ENCODE measurements at places on chromosomes 3 and 15.
A peak's percentile ranks its signal among the peaks of the same experiment; 100 is the strongest.

DNA sequence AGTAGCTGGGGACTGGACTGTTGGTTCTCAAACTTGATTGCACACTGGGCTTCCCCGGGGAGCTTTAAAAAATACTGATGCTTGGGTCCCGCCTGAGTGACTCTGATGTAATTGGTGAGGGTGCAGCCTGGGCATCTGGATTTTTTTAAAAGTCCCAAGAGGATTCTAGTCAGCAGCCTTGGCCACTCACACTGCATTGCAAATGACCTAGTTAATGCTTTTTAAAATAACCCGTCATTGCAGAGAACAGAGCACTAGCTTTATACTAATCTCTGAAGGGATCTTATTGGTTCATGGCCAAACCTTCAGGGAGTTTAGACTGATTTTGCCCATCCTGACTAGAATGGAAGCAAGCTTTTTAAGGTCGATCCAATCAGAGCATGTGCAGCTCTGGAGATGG, 310.6 kb upstream of the PROK2 start:
- no peak for DNase-seq

GRCh38 chr15:70100474-70101341, 3.0 kb upstream of the TLE3 start:
- peak; percentile 55 for DNase-seq

DNA sequence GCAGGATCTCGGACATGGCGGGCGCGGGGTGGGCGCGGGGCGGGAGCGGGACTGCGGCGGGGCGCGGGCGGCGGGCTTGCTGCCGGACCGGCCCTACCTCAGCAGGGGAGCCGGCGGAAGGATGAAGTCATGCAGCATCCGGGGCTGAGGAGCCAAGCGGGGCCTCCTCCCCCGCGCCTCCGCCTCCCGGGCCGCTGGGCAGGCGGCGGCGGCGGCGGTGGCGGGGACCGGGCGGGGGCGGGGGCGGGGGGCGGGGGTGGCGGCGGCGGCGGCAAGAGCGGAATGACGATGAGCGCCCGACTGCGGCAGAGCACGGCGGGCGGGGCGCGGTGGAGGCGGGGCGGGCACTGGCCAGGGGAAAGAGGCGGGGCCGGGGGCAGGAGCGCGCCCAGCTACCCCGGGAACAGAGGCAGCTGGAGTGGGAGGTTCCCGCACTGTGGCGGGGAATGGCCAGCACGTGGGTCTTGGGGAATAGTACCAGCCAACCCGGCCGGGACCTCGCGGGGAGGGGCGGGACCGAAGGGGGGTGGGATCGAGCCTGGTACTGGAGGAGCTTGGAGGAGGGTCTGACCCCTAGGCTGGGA, at the start of gene CAMK2N2:
CAMK2N2 (minus strand) TSS at position 284 of the 584 bp plus-strand sequence; CDS start at position 16, 268 bp downstream.
- peak; percentile 40 for DNase-seq

DNA sequence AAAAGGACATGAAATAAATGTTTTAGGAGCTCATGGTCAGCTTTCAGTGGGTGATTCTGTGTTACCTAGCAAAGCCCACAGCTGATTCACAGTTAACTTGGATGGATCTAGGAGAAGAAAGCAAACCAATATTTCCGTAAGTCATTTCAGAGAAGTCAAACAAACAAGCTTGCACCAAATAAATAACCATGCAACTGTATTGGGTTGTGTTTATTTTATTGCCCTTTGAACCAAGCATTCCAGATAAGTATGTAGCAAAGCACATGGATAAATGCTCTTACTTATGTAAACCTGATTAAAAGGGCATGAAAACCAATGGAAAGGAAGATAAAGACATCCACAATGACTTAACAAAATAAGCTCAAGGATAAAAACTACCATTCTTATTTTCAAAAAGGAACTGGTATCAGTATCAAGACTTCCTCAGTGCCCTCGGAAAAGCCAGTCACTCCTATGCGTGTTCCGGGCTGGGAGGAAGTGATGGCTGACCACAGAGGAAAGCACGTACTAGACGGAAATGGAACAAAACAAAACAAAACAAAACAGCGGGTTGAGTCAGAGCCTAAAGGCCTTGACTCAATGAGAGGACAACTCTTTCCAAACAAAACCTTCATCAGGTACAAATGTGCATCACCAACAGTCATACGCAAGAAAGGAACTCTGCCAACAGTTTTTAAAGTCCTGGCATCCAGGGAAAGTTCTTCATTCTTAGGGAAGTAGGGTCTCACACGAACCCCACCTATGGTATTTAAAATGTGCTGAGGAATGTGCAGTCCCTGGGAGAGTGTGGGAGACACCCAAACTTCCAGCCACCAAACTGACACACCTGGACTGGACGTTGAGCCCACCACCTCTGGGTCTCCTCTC, 103.3 kb downstream of the SNRK start:
- peak; percentile 36 for DNase-seq

DNA sequence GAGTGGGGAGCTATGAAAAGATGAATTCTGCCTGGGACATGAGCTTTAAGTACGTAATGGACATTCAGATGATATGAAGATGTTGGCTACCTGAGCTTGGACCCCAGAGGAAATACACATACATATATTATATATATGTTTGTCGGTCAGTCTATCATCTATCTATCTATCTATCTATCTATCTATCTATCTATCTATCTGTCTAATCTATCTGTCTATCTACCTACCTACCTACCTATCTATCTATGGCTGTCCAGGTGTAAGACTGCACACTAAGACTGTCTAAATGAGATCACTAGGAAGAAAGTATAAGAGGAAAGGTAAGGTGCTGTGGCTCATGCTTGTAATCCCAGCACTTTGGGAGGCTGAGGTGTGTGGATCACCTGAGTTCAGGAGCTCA, 18.2 kb upstream of the CELF6 start:
- no peak for DNase-seq

DNA sequence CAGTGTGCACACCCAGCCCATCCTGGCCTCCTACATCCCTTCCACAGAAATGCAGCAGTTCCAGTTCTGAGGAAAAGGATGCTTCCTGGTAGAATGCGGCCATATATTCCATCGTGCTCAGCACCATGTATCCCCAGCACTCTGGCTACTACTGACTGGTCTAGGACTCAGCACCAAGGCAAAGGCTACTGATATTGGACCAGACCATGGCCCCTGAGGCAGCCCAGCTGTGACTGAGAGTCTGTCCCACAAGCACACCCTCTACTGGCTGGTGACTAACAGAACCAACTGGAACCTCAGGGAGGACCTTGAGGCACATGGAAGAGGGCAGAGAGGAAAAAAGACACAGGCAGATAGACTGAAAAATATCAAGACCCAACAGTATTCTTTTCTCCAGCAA, 30.0 kb downstream of the TARS3 start:
- no peak for DNase-seq

- no peak for DNase-seq
These were observed 304.0 kb downstream of the CACNA2D3 start for GRCh38 chr3:54426381-54426780.

DNA sequence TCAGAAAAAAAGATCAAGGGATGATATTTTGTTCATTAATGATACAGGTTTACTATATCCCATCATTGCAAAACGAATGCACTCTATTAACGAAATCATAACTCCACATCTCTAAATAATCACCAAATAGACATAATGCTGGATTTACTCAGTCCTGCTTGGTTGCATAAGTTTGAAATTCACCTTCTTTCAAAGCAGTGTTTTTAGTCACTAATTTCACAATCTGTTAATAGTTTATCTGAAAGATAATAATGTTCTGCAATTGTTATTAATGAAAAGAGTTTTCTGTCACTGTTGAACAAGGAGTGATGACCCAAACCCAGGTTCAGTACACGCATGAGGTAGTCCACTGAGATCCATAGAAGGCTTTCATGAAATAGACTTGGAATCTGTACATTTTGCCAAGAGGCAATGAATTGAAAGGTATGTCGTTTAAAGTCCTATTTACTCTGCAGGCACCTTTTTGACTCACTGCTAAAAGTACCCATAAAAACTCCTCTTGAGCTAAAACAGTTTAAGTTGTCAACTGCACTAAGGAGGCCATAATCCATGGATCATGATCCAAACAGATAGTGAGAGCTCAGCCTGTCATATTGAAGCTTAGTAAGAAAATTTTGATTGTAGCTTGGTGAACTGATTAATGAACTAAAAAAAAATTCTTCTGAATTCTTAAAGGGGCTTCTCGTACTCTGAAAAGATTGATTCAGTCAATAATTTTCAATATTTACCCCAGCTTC, 75.6 kb upstream of the MBNL1 start:
- no peak for DNase-seq

GRCh38 chr3:114557791-114558190, 264.0 kb downstream of the TIGIT start:
- no peak for DNase-seq

DNA sequence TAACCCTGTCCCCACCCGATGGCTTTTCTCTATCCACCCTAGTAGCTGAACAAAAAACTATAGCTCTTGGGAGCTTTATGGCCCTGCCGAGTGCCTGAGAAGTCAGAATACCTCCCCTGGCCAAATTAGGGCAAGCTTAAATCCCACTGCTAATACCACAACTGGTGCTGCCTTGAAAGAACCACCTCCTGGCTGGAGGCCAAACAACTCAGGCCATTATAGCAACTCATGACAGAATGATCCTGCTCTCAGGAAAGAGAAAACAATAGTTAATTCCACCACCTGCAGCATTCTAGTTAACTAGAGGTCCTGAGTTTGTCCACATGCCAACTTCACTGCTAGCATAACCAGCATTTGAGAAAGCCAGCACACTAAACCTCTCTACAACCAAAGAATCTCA, 123.2 kb downstream of the RTP4 start:
- DNase-seq, result no peak

DNA sequence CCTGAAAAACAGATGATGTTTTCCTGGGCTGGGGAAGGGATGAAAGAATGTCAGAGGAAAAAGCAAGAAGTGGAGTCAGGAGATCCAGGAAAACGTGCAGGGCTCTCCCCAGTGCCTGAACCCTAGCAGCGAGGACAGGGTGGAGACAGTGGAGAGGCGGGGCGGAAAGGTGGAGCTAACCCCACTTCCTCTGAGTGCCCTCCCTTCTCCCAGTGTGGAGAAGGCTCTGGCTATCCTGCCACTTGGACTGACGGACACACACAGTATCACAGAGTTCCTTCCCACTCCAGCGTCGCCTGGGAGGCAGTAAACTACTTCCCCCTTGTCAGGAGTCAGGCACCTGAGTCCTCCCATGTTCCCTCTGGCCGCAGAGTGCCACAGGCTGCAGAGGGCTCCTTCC, 125.3 kb upstream of the CHRNA7 start:
- no peak for DNase-seq

DNA sequence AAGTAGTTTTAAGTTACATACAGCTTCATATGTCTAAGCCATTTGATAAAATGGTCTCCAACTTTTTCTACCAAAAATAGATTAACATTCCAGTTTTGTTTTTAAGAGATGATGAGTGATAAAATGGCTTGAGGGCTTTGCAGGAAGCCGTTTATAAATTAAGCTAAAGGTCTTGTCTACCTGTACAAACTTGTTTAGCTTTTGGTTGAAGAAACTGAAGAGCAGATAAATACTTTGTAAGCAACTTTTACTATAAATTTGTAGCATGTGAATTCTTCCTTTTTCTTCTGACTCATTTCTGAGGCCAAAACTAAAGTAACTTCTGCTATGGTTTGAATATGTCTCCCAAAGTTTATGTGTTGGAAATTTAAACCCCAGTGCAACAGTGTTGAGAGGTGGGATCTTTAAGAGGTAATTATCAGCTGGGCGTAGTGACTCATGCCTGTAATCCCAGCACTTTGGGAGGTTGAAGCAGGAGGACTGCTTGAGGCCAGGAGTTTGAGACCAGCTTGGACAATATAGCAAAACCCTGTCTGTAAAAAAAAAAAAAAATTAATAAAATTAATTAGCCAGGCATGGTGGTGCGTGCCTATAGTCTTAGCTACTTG, 8.2 kb upstream of the NEDD4 start:
- no peak for DNase-seq

GRCh38 chr3:67486883-67487282, 167.5 kb downstream of the SUCLG2 start:
- no peak for DNase-seq

DNA sequence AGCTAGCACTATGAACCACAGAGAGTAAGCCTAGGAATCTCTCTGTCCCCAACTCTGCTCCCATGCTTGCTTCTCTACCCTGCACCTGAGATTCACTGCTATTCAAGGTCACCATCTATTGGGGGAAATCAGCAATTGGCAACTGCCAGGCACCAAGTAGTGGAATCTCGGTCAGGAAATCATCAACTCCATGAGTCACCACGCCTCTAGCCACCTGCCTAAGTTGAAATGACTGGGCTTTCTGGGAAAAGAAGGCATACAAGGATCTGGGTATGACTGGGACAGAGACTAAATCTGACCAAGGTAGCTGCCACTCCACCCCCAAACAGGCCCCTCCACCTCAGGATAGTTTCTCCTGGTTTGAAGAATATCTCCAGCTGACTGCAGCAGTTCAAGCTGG, 464.1 kb upstream of the CBLB start:
- peak; percentile 53 for DNase-seq

DNA sequence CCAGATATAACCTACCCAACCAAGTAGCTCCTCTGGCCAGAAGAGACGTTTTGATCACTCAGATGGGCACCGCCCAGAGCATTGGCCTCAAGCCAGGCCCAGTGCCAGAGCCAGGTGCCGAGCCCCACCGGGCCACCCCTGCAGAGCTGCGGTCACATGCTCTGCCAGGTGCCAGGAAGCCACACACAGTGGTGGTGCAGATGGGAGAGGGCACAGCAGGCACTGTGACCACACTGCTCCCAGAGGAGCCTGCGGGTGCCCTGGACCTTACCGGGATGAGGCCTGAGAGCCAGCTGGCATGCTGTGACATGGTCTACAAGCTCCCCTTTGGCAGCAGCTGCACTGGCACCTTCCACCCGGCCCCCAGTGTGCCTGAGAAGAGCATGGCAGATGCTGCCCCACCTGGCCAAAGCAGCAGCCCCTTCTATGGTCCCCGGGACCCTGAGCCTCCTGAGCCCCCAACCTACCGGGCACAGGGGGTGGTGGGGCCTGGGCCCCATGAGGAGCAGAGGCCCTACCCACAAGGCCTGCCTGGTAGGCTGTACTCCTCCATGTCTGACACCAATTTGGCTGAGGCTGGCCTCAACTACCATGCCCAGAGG, 19.1 kb upstream of the APEH start:
- no peak for DNase-seq

GRCh38 chr3:148911592-148911991, 46.5 kb downstream of the CPA3 start:
- DNase-seq, result no peak

DNA sequence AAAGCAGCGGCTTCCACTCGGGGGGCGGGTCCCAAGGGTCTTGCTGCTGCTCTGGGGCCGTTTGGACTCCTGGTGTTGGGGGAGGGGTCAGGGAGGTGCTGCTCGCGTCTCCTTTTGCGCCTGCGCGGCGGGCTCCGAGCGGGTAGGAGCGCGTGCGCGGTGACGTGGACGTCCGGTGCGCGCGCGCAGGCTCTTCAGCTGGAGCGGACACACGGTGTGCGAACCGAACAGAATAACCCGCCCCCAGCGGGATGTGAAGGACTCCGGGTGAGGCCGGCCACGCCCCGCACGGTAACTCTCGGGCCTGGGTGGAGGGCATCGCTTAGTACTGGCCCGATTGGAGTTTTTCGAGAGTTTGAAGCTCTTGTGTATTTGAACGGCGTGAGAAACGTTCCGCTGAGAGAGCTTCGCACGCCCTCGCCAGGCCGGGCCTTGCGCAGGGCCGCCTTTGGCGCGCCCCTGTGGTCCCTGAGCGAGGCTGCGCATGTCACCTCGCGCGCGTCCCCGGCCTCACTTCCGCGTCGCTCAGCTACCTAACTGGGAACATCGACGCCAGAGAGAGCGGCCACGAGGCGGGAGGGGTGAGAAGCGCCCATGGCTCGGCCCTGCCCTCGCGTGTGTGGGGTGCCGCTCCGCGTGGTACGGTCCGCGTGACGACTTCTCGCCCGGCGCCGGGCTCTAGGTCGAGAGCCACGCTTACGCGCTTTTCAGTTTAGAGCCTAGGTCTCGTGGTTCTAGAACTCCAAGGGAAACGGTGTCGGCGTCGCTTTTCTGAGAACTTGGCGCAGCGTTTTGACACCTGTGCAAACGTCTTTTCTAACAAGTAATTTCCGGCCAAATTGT, at the start of gene MGA:
MGA (plus strand) TSS at position 171 of the 843 bp plus-strand sequence.
- DNase-seq, result peak; percentile 85

All from stimulated activated CD4-positive, alpha-beta T cell treated with anti-CD3 and anti-CD28 coated beads, Interleukin-2, amount 100 ng/mL, for 48 hours (primary cell).